ENCODE measurements at places on chromosomes 2 and 18.
A peak's percentile ranks its signal among the peaks of the same experiment; 100 is the strongest.

DNA sequence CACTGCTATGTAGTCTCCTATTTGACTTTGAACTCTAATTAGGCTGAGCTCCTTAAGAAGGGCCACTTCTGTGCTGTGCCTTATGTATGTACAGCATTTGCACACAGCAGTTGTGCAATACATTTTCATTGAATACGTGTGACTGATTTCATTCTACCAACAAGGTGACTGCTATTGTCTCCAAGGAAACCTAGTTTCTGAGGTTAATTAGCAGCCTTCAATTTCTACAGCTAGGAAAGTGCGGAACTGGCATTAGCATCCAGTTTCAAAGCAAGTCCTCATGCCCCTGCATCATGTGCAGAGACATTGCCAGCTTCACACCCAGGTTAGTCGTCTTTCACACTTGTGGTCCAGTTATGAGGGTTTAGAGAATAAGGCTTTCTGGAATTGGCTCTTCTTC lies 58.6 kb downstream of the NCK2 start:
- no peak for DNase-seq

DNA sequence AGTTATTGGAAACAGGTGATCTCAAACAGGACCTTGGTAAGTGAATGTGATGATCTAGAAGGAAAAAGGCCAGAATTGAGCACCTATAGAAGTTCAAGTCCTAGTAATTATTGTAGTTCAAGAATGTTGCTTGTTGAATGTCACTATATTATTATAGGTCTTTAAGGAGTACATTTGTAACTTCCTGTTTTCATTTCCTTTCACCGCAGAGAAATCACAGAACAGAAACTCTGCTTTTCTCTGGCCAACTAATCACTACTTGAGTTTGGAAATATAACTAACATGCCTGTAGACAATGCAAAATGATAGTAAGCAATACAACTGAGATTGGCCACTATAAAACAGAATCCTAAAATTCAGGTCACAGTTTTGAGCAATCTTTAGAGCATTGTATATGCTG lies 61.8 kb upstream of the EFEMP1 start:
- DNase-seq: no peak

DNA sequence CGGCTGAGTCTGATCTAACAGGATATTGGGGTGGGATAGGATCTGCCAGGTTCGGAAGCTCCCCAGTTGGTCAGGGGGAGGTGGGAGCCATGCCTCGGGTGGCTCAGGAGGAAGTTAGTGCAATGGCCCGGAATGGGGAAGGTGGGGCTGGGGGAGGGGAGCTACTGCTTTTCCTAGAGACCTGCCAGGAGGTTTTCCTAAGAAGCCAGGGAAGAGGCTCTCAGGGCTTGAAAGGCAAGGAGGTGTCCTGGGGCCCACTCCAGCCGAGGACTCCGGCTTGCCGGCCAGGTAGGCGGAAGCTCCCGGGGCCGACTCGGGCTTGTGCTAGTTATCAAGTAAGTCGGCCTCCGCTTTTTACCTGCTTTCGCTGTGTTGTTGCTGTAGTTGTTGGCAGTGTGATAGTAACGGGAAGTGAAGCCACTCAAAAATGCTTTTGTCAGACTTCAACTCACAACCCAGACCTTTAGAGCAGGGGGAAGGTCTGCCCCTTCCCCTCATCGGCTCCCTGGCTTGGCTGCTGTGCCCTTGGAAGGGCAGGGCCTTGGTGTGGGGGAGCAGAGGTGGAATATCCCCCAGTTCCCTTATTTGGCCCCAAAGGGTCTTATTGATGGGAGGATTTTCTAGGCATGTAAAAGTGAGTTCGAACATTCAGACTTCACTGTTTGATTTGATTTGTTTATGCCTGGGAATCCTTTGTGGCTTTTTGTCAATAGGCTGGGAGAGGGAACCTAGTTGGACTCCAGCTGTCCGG lies 5.4 kb downstream of the GDF7 start:
- DNase-seq: no peak

DNA sequence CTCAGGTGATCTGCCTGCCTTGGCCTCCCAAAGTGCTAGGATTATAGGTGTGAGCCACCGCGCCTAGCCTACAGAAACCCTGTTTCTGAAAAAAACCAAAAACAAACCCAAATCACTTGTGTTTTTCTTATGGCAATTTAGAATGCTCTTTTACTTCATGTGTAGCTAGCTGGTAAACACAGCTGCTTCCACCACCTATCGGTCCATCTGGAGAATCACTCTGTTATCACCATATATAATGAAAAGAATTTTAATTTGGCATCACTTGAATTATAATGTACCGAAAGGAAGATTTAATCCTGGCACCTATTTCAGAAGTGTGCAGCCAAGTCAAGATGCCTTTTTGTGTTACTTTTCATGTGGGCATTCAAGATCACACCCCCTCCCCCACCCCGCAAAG lies 86.5 kb upstream of the ITGB6 start:
- DNase-seq: no peak

DNA sequence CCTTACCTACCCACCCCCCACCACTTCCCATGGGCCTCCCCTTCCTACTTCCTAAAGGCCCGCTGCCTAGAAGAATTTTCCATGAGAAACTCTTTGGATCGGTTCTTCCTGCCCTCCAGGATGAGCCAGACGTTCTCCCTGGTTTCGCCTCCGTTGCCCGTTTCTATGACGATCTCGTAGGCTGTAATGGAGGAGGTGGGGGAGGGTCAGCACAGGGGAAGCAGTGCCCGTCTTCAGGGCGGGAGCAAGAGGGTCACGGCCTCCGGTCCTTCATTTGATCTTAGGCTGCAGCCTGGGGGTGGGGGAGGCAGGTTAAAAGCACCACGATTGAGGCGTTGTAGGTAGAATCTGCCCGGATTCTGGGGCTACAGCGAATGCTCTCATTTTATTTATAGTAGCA lies 172.0 kb downstream of the LOXHD1 start:
- no peak for DNase-seq

DNA sequence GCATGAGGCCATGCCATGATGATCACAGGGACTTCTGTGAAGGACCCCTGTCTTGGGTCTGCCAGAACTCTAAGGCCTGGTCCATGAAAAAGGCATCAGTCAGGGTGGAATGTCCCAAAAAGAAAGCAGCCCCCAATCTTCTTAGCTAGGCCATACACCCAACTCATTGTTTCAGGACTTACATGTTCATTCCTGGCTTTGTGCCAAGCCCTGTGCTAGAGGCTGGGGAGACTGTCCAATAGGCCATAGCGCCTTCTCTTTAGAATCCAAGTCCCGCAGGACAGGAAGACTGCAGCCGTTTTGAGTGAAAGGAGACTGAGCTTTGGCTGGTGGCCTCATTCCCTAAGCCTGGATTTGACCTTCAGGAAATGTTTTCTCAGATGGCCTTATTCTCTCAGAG lies 247.3 kb downstream of the PRKCE start:
- no peak for DNase-seq

DNA sequence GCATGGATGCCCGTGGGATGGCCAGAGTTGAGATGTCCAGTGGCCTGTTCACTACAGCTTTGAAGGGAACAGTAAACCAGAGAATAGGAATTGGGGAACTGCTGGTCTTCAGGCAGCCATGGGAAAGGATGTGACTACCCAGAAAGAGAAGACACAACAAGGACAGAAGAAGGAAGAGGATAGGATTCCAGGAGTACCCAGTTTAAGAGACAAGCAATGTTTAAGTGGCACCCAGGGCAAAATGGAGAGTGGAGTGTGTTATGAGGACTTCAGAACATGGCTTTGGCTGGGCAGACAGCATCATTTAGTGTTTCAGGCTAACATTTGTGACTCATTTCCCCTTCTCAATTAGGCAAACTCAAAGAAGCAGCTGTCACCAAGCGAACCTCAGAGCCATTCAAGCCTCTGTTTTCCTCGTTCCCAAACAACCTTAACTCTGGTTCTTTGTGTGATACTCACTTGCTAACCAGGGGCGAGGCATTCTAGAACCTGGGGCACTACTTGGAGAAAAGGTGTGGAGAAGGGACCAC lies 4.0 kb upstream of the FAM124B start:
- no peak for DNase-seq

- DNase-seq: no peak
Observed at GRCh38 chr2:138239902-138240491, 261.6 kb upstream of the SPOPL start.

DNA sequence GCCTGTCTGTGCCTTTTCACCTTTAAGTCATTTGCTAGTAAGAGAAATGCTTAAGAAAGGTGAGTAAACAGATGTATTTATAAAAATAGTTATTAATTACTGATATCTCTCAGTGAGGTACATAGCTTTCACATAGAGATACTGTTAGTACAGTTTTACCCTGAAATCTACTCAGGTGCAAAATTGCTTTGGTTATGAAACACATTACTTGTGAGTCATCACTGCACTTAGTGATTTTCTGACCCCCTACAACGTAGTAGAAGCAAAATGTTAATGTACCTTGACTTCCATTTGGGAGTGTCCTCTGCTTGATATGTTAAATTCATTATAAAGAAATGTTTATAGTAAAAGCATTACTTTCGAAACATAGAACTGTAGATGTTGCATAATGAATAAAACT lies 6.5 kb downstream of the GLS start:
- DNase-seq: no peak

DNA sequence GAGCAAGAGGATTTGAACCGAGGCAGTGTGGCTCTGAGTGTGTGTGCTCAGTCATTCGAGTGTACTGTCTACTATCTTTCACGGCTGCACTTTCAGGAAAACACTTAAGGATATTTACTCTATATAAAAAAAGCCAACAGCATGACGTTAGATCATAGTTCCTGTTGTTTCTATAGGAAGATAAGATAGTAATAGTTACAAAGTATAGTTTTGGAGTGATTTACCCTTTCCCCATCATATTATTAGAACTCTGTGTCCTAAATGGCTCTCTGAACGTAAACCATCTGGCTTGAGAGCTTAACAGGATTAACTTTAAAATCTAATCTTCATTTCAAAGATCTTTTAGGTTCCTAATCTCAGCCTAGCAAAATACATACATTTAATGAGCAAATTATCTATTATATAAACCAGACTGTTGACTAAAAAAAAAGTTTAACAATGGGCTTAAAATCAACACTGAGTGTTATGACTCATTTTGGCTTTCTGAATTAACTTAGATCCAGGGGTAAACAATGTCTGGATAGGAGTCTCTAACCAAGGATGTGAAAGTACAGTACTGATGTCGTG lies 150.3 kb upstream of the DNMT3A start:
- DNase-seq: peak; percentile 77

GRCh38 chr18:7459851-7460770 lies 107.0 kb upstream of the PTPRM start:
- DNase-seq: no peak

DNA sequence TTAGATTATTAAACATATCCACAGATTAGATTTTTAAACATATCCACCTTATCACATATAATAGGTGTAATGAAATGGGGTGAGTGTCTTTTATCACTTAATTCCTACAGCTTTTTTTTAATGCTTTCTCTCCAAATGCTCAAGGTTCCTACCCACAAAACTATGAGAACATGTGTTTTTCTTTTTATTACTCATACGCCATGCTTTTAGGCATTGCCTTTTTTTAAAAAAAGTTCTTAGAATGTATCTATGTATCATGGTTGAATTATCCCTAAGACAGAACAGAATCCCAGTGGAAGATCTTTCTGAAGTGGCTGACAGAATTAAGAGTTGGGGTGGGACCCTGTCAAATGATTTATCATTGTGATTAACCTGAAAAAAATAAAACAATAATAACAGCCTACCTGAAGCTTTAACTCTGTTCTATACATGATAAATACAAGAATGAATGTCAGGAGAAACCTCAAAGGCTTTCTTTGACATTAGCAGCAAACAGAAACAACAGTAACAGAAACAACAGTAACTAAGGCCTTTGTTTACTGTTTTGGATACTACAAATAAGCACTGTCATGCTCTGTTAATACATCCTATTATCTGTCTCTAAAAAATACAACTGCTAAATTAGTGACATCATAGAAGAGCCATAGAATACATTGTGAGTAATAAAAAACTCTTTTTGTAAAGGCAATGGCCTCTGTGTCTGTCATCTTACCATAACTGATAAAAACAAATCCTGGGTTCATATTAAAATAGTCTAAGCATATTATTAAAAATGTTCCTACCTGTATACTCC lies 4.1 kb upstream of the ZNF397 start:
- DNase-seq: no peak

- no peak for DNase-seq
Observed at GRCh38 chr2:15842758-15843666, 97.3 kb upstream of the MYCN start.

DNA sequence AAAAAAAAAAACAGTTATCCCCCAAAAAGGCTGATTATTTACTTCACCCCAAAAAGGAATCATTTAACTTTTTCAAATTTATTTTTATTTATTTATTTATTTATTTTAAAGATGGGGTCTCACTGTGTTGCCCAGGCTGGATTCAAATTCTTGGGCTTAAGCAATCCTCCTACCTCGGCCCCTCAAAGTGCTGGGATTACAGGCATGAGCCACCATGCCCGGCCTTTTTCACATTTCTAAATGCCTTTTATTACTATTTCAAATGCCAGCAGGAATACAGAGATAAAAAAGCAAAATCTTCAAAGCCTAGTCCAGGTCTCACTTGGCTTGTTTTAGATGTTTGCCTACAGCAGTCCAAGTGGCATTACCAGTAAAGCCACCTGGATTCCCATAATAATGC lies 239.1 kb downstream of the ALPK2 start:
- no peak for DNase-seq

DNA sequence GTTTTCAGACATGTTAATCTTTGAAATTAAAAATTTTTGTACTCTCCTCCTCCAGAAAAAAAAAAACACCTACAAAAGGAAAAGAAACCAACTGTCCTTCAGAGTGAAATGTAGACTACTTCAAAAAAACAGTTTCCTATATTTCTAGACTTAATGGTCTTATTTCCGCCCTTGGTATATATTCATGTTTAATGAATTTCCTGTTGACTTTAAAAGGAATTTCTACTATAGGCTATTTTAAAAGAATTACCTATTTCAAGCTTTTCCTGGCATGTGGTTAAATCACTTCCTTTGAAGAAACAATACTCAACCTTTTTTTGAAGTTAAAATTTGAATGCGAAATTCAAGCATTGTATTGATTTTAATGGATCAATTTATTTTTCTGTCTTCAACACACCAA lies 29.2 kb downstream of the GULP1 start:
- DNase-seq: no peak

GRCh38 chr2:178195390-178196166 lies 1.3 kb downstream of the OSBPL6 start:
- no peak for DNase-seq

DNA sequence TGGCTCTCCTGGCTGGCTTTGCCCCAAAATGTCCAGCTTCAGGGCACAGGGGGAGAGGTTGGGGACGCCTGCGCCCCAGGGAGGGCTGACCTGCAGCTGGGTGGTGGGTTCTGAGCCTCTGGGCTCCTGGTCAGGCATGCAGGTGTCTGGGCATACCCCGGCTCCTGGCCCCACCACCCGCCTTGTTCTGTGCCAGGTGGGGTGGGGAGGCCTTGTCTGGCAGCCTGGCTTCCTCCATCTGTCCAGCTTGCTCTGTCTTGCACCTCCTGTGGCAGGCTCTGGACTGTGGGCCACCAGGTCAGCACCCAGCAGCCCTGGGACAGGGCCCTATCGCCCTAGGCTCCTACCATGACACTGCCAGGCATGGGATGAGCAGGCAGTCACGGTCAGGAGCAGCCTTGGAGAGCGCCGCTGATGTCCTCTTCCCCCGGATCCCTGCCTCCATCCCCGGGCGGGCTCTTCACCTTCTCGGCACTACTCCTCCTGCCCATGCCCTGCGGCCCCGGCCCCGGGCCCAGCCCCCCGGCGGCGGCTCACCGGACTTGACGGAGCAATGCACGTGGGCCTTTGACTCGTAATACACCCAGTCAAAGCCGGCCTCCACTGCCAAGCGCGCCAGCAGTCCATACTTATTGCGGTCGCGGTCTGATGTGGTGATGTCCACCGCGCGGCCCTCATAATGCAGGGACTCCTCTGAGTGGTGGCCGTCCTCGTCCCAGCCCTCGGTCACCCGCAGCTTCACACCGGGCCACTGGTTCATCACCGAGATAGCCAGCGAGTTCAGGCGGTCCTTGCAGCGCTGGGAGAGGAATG lies 3.6 kb downstream of the IHH start:
- no peak for DNase-seq

Measured in NCI-H524 (cell line).